WTC11 (cell line): ENCODE measurements at places on chromosomes 1 and 21. TPM values are rescaled to one million over a fixed set of nuclear protein-coding genes. Genes with fewer than 3 reads are reported as not detected.

DNA sequence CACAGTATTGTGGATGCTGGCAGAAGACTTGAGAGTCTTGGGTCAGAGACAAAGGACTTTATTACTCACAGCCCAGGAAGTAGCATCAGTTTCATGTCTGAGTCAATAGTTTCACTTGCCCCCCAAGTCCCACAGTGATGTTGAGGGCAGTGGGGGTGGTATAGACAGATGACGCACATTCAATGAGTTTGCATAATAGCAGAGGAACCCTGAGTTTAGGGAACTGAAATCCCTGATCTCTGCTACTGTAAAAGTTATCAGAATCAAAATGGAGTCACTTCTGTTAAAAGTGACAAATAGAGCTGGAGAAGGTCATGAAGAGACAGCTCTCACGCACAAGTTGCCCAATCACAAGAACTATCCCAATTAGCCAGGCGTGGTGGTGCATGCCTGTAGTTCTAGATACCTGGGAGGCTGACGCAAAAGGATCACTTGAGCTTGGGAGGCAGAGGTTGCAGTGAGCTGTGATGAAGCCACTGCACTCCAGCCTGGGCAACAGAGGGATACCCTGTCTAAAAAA lies 11.5 kb upstream of the HCRTR1 start:
- DNase-seq, result no peak

DNA sequence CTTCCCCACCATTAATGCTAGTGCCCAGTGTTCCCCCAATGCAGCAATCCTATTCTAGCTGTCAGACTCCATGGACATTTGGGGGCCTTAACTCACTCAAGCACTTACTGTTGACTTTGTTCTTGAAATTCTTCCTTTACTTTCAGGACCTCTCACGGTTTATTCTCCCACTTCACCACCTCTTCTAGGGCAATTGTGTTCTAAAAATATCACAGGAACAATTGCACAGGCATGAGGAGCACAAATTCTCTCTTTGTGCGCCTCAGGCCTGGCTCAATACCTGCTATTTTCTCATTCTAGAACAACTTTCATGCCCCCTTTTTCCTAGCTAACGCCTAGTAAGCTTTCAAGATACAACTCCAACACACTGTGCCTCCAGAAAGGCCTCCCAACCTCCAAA lies 7.3 kb downstream of the MAB21L3 start:
- DNase-seq, result no peak

GRCh38 chr1:4344065-4344732 lies 310.2 kb upstream of the AJAP1 start:
- DNase-seq, result no peak

GRCh38 chr21:37350472-37350871 lies 16.1 kb upstream of the DYRK1A start:
- DNase-seq, result no peak

DNA sequence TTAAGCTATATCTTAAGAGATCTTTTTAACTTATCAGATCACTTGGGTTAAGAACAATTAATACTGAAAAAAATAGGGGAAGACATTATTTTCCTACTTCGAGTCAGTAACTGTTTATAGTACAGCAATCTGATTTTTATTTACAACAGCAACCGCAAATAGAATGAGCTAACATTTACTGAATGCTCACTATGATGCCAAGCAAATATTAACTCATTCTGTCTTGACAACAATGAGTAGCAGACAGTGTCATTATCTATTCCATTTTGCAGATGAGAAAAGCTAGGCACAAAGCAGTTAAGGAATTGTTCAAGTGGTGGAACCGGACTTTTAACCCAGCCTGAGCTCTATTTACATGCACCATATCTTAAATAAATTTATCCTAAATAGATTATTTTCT lies 273.7 kb downstream of the NTNG1 start:
- no peak for DNase-seq

GRCh38 chr1:114263343-114263742 lies 109.7 kb upstream of the SYT6 start:
- no peak for DNase-seq

- no peak for DNase-seq
These were observed 19.8 kb downstream of the ERRFI1 start for GRCh38 chr1:8006037-8006963.

The VAV3 gene
- total RNA-seq, result 7.7 to 10.0 TPM (median 8.3 TPM) in 3 replicates

The LMOD1 gene
- total RNA-seq, result 1.5 to 1.9 TPM (median 1.6 TPM) in 3 replicates

The CDCA8 gene
- total RNA-seq, result 42.1 to 47.7 TPM (median 43.3 TPM) in 3 replicates

The ZNF691 gene
- total RNA-seq, result 16.6 to 18.5 TPM (median 18.0 TPM) in 3 replicates
